Cerebellar cortex (tissue), 1 donor: ENCODE measurements at places on chromosomes 12 and 14.

DNA sequence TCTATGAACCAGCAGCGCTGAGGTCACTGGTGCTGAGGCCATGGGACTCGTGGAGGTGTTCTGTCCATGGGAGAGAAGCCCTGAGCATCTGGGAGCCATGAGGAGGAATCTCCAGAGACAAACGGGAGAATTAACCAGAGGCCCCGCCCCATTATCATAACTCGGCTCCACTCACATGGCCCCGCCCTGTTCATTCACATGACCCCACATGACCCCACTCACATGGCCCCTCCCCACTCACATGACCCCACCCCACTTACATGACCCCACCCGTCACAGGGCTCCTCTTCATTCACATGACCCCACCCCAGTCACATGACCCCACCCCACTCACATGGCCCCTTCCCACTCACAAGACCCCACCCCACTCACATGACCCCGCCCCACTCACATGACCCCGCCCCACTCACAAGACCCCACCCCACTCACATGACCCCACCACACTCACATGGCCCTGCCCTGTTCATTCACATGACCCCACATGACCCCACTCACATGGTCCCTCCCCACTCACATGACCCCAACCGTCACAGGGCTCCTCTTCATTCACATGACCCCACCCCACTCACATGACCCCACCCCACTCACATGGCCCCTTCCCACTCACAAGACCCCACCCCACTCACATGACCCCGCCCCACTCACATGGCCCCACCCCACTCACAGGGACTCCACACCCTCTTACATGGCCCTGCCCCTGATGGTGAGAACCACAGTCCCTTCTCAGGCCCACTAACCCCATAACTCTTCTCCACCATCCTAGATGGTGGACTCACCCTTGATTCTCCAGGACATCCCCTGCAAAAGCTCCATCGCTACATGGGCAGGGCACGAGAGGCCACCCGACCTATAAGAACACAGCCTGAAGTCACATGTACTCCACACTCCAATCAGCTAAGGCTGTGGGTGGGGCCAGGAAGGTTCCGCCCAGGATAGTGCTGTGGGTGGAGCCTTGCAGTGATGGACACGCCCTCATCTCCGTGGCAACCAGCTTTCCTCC, 151.1 kb upstream of the SFSWAP start:
- DNase-seq: no peak

GRCh38 chr12:11884706-11885105, 186.0 kb upstream of the BCL2L14 start:
- no peak for DNase-seq

DNA sequence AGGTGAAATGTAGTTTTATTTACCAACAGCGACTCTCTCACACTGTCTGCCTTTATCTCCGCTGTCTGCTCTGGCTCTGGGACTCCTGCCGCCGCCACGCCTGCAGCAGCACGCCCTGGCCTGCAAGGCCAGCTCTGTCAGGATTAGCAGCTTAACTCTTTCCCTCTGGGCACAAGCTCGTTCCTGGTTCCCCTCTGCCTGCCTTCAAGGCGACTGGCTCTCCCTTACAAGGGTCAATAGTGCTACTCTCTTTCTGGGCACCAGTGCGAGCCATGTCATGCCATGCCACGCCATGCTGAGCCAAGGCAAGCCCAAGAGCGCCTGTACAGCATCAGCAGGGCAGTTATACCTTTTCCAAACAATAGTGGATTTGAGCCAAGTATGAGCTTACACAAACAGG, 3.6 kb upstream of the CLEC2B start:
- DNase-seq: no peak

DNA sequence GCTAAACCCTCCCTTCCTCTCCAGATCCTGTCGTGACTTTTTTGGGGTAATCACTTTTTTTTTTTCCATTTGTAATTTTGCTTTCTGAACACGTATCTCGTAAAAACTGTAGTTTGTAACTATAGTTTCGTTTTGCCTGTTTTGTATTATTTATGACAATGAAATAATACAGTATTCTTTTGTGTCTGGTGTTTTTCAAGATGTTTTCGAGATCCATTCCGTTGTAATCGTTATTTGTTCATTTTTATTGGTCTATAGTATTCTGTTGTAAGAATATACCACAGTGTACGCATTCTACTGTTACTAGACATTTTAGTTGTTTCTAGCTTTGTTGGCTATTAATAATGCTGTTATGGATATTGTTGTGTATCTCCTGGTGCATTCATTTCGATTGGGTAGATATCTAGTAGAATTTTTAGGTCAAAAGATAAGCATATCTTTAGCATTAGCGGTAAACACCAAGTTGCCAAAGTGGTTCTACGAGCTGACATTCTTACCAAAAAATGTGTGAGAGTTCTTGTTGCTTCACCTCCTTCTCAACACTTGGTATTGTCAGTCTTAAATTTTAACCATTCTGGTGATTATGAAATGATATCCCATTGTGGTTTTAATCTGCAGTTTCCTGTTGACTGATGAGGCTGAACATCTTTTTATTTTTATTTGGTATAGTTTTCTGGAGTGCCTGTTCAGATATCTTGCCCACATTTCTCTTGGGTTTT, 92.3 kb upstream of the EVL start:
- no peak for DNase-seq

DNA sequence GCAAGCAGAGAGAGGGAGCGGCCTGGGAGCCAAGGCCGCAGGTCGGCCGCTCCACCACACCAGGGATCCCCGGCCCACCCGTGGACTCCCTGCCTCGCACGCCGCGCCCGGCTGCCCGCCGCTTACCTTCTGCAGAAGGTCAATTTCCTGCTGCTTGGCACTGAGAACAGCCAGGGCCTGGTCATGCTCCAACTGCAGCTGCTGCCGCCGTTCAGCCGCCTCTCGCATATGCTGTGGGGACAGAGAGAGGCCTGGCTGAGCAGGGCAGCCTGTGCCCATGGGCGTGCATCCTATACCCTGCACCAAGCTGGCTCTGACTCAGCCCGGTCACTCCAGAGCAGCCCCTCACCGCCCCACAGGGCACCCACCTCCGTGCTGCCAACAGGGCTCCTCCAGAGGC, 141.1 kb downstream of the PIWIL1 start:
- no peak for DNase-seq

DNA sequence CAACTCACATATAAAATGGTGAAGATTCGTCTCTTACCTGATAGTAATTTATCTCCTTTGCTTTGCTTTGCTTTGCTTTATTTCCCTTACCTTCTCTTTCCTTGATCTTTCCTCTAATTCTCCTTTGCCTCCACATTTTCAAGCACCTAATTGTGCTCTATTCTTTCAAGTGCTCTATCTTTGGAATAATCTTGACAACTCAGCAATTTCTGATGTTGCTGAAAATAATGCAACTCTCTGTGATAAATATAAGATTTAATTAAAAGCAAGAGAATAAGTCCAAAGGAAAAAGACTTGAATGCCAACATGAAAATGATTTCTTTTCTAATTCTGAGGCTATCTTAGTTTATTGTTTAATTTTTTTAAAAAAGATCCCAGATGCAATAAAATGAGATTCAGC, 139.5 kb upstream of the SYT1 start:
- DNase-seq: no peak

DNA sequence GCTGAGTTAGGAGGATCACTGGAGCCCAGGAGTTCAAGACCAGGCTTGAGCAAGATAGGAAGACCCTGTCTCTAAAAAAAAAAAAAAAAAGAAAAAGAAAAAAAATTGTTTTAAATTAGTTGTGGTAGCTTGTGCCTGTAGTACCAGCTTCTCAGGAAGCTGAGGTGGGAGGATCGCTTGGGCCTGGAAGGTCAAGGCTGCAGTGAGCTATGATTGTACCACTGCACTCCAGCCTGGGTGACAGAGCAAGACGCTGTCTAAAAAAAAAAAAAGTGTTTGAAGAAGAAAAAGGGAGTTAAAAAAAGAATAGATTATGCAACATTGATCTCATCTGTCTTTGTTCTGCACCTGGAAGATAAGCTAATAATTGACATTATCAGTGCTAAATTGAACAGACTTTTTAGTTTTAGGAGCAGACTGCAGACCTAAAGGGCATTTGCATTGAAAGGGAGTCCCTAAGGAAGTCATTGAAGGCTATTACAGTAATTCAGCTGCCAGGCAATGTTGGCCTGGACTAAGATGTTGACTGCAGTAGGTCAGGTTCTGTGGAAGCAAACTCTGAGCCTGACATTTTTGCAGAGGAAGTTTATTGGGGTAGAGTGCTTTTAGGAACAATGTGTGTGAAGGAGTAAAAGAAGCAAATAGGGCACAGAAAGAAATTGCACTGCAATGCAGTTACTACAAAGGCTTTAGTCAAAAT, 215.8 kb downstream of the PCNX1 start:
- DNase-seq: no peak

DNA sequence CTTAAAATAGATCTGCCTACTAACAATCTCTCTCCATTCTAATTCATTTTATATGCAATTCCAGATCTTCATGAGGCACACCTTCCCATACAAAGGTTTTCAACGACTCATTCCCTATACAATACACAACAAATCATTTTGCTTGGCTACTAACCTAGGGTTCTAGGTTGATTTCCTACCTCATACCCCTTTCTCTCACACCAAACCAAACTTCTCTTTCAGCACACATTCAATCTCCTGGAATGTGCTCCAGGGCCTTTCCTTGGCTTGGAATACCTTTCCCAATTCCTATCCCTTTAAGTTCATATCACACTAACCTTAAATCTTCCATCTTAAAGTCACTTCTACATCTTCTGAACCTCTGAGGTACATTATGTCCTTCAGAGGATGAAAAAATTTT, 38.7 kb upstream of the MTERF2 start:
- no peak for DNase-seq

DNA sequence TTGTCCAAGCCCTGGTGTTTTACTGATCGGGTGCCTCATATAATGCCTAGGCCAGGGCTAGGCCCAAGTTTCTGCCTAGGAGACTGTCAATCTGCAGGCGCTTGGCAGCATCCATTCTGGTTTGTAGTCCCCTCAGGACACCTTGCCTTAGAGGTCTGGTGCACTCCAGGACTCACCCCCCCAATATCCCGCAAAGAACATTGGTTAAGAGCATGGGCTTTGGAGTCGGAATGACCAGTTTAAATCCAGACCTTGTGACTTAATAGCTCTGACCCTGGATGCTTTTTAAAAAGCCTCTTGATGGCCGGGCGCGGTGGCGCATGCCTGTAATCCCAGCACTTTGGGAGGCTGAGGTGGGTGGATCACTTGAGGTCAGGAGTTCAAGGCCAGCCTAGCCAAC, 60.0 kb downstream of the GALNT16 start:
- no peak for DNase-seq

- DNase-seq: no peak
Measured at GRCh38 chr12:94109160-94109559, 39.2 kb upstream of the PLXNC1 start.

- peak; percentile 44 for DNase-seq
Measured at GRCh38 chr14:24179961-24180796, 8.3 kb downstream of the REC8 start.

GRCh38 chr14:59247801-59248584, 59.5 kb downstream of the DAAM1 start:
- DNase-seq: no peak

- DNase-seq: peak; percentile 86
Measured at GRCh38 chr12:69886109-69886508, 61.1 kb downstream of the MYRFL start.

DNA sequence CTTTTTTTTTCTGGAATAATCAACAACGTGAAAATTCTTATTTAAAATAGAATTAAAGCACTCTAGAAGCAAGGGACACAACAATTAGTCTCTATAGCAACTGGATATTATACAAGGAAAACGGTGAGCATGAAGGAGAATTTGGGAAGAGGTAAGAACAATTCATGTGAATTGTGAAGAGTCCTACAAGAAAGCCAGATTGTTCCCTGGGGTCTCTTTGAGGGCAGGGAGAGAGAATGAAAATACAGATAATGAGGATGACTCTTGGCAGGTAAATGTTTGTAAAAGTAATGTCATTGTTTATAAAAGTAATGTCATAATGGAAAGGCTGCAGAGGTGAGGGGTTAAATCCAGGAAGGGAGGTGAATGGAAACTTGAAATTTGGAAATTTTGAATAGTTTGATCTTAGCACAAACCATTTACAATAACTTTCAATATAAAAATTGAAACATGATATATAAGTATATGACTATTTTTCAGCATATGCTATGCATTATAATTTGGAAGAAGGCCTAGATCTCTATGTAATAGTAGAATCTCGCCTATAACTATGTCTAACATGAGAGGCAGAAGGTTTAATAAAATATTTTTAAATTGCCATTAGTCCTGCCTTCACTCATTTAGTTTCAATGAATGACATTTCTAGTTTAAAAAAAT, 378.8 kb upstream of the DCN start:
- no peak for DNase-seq

GRCh38 chr12:25023808-25024207, 74.9 kb upstream of the BCAT1 start:
- DNase-seq: no peak

GRCh38 chr14:61668282-61668681, 27.0 kb upstream of the HIF1A start:
- no peak for DNase-seq

DNA sequence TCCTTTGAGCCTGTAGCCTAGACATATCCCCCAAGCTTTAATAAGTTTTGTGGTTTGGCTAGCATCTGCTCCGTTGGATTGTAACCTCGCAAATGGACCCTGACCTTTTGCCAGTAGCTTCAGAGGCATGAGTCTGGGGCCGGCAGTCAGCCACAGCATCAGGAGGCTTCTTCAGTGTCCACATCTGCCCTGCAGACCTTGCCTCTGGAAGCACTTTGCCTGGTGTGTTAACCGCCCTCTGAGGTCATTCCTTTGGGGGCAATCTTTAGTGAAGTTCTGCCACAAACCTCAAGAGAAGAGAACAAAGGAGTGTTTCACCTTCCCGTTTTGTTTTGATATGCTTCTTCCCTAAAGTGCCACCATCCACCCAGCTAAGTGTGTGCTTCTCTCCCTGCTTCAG, 71.4 kb downstream of the GNS start:
- DNase-seq: no peak

DNA sequence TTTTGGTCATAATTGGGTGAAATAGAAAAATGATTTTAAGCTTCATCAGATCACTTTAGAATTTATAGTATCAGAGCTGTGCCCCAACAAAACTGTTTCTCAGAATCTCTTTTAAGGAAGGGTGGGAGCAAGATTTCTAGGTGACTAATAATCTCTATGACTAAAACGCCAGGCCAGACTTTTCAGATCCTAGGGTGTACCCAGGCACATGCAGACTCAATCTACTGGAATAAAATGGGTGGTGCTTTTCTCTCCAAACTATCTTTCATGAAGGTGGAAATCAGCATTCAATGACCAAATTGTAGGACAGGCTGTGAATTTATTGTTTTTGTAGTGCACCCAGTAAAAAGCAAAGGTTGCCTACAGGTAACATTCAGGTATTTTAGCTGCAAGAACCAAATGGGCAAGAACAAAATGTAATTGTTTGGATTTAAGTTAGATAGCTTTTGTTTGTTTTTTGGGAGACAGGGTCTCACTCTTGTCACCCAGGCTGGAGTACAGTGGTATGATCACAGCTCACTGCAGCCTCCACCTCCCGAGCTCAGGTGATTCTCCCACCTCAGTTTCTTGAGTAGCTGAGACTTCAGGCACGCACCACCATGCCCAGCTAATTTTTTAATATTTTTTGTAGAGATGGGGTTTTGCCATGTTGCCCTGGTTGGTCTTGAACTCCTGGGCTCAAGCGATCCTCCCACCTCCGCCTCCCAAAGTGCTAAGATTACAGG, 49.5 kb downstream of the PPP2R5C start:
- DNase-seq: no peak
